ENCODE measurements at places on chromosomes 7 and 10.
A peak's percentile ranks its signal among the peaks of the same experiment; 100 is the strongest.

DNA sequence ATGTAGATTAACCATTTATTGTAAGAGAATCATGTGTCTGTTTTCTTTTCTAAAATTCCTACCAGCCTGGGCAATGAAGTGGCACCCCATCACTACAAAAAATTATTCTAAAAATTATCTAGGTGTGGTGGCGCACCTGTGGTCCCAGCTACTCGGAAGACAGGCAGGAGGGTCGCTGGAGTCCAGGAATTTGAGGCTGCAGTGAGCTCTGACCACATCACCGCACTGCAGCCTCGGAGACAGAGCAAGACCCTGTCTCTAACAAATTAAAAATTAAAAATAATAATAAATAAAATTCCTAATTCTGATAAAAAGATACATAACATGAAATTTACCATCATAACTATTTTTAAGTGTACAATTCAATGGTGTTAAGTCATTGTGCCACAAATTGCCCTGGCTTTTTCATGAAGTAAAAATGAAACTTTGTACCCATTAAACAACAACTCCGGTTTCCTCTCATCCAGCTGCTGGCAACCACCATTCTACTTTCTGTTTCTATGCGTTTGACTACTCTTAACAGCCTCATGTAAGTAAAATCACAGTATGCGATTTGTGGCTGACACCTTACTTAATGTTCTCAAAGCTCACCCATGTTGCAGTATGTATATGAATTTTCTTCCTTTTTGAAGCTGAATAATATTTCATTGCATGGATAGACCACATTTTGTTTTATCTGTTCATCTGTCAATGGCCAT is 20.6 kb upstream of the USP6NL start:
- no peak for DNase-seq

DNA sequence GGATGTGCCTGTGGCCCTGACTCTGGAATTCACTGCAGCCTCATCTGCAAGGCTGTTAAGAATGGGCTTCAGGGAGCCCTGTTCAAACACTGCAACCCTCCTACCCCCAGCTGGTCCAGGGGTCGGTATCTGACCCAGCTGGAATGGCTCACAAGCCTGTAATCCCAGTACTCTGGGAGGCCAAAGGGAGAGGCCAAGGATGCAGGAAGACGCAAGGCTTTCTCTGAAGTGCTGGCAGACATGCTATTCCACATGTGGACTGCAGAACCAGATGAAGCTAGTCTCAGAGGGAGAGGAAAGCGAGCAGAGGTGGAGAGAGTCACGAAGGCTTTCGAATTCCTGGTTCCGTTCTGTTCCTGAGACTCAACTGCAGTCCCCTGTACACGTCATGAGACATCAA is 45.0 kb downstream of the ESYT2 start:
- no peak for DNase-seq

DNA sequence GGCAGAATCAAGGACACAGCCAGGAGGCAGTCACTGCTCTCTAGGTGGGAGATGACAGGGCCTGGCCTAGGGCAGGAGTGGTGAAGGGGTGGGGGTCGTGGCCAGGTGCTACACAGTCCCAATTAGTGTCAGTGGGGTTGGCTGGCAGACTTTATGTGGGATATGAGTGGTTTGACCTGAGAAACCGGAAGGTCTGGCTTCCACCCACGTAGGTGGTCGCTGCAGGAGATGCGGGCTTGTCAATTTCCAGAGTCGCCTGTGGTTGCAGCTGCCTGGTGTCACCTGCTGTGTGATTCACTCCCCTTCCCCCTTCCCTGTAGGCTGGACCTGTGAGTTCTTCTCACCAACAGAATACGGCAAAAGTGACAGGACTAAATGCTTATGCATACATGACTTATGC is 124.3 kb downstream of the KLF6 start:
- no peak for DNase-seq

DNA sequence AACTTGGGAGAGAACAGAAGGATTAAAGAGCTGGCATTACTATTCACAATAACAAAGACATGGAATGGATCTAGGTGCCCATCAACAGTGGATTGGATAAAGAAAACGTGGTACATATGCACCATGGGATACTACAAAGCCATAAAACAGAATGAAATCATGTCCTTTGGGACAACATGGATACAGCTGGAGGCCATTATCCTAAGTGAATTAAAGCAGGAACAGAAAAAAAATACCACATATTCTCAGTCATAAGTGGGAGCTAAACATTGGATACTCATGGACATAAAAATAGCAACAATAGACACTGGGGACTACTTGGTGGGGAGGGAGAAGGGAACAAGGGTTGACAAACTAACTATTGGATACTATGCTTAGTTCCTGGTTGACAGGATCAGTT is 133.2 kb upstream of the ITGB1 start:
- no peak for DNase-seq

- peak; percentile 92 for DNase-seq
Observed at GRCh38 chr7:992709-993607, 10.0 kb downstream of the CYP2W1 start.

- no peak for DNase-seq
Observed at GRCh38 chr7:82726038-82726800, 282.6 kb upstream of the CACNA2D1 start.

- no peak for DNase-seq
Observed at GRCh38 chr10:72263613-72264241, 10.0 kb upstream of the DDIT4 start.

- DNase-seq: no peak
Observed at GRCh38 chr7:83984076-83984475, 210.5 kb downstream of the SEMA3A start.

- DNase-seq: no peak
Observed at GRCh38 chr10:44465401-44466115, 80.7 kb upstream of the CXCL12 start.

GRCh38 chr7:2559283-2559950 is 638 bp downstream of the IQCE start:
- no peak for DNase-seq

- no peak for DNase-seq
Observed at GRCh38 chr7:115178835-115179234, 256.9 kb downstream of the MDFIC start.

GRCh38 chr10:5608608-5609220 is 57.7 kb downstream of the ASB13 start:
- no peak for DNase-seq

DNA sequence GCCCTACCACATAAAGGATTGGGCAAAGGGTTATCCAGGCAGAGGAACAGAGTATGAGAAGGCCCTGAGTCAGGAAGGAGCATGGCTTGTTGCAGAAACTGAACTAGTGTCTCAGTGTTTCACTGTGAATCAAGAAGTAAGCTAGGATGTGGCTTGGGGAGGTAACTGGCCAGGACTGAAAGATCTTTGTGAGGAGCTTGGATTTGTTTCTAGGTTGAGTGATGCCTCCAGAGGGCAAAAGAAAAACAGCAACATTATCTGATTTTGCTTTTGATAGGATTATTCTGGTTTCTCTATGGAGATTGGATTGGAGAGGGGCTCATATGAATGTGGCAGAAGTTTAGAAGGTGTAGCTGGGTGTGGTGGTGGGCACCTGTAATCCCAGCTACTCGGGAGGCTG is 137.9 kb upstream of the HDAC9 start:
- peak; percentile 14 for DNase-seq

DNA sequence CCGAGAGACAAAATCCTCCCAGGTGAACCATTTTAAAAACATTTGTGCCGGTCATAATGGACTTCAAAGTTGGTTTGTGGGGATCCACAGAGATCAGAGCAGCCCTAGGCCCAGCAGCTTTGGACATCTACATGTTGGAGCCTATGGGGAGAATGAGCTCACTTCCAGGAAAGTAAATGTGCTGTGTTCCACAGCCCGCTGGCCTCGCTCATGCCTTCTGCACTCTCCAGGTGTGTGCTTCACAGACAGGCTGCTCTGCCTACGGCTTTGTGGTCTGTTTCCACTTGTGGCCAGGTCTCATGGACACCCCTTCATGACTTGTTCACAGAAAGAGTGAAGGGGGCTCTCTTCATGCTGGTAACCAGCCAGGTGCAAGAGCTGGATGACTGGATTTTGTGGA is 141.6 kb downstream of the ADARB2 start:
- DNase-seq: no peak

DNA sequence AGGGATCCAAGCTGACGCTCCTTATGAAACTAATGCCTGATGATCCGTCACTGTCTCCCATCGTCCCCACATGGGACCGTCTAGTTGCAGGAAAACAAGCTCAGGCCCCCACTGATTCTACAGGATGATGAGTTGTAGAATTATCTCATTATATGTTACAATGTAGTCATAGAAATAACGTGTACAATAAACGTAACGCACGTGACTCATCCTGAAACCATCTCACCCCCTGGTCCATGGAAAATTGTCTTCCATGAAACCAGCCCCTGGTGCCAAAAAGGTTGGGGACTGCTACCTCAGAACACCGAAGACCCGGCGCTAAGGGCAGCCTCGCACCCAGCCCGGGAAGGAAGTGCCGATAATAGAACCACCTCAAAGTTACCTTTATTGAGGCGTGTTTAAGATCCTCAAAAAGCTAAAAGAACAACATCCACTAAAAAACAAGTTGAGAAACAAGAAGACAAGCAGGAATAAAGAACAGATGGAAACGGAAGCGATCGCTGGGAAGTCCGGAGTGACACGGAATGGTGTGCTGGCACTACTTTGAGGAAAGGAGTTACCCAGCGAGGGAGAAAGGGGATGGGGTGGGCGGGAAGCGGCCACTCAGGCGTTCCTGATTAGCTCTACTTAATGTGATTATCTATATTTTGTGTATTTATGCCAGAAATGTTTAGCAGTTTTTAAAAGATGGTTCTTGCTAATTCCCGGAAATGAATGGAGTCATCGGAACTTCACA is 50.1 kb upstream of the PRKAR1B start:
- DNase-seq: peak; percentile 51

DNA sequence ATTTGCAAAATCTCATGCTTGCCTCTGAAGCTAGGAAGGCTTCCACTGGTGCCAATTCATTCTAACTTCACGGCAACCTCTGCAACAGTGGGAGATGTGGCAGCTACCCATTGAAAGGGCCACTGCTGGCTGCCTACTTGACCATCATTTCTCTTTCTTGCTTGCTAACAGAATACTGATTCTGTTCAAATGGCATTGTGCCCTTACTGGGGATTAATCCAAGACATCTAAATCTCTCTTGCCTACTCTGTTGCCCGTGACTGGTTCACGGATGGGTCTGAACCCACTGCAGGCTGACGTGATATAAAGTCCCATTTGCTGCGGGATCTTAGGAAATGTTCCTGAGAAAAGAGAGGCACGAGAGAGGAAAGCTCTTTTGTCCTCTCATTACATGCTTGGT is 51.3 kb upstream of the GSDME start:
- DNase-seq: no peak

- DNase-seq: no peak
Observed at GRCh38 chr7:137981668-137982067, 20.2 kb downstream of the CREB3L2 start.

DNA sequence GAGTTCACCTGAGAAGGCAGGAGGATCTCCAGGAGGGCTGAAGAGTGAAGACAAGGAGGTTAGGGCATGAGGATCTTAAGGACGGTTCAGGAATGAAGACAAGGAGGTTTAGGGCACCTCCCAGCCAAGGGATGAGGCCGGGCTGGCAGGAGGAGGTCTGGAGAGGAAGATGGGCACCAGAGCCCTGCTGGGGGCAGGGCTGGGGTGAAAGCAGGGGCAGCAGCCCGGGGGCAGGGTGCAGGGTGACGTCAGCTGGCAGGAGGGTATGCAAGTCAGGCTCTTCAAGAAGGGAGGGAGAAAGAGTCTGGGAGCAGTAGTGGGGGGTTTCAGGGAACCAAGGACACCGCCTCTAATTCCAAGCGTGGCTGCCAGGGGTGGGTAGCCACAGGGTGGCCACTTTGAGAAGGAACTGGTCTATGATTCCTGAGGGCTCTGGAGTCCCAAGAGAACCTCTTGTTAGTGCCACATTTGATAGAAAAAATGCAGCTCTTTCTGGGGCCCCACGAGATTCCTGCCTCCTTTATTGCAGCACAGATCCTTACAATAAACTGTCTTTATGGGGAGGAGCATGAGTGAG is 101.6 kb downstream of the C10orf90 start:
- DNase-seq: peak; percentile 66

DNA sequence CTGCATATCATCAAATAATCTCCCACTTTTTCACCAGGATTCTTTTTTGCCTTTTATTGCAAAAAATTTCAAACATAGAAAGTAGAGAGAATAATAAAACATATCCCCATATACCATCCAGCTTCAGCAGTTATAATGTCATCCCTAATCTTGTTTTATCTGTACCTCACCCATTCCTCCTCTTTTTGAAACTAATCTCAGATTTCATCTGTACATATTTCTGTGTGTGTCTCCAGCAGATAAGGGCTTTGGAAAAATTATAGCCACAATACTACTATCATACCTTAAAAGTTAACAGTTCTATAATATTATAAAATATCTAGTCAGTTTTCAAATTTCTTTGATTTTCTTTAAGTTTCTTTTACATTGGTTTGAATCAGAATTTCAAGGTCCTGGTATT is 7.6 kb upstream of the ENTPD1 start:
- DNase-seq: no peak

GRCh38 chr7:157707983-157708918 is 371.4 kb downstream of the DNAJB6 start:
- DNase-seq: no peak

- DNase-seq: no peak
Observed at GRCh38 chr7:106019470-106019820, 56.4 kb downstream of the CDHR3 start.

DNA sequence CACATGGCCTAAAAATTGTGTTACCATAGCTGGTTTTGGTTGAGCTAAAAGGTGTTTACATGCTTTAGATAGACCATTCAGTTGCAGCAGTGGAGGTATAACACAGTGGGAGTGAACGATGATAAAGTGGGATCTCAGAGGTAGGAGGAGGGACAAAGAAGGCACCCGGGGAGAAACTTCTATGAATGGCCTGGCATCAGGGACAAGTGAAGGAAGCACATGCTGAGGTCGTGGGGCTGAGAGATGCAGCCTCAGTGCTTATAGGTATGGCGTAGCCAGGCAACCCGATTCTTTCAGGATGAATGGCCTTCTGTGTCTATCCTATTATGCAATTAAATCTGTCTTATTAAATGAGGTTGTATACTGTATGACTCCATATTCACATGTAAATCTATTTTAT is 3.9 kb upstream of the CDK6 start:
- DNase-seq: no peak

GRCh38 chr7:155715111-155715805 is 70.8 kb downstream of the RBM33 start:
- no peak for DNase-seq

DNA sequence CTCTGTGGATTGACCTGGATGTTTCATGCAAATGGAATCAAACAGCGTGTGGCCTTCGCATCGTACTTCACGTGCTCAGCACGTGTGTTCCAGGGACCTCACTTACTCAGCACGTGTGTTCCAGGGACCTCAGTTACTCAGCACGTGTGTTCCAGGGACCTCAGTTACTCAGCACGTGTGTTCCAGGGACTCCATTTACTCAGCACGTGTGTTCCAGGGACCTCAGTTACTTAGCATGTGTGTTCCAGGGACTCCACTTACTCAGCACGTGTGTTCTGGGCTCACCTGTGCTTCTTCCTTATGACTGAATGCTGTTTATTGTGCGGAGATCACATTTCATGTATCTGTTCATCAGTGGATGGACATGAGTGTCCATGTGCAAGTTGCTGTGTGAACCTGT is 22.0 kb downstream of the INPP5A start:
- DNase-seq: no peak

All from fibroblast of skin of back (primary cell).